Testis (tissue), 5 donors: ENCODE measurements at places on chromosomes 5 and 9.
A peak's percentile ranks its signal among the peaks of the same experiment; 100 is the strongest.

- DNase-seq = peak; percentile 82
These were observed 63.2 kb downstream of the PRRT1B start for GRCh38 chr9:131608493-131609037.

- no peak for DNase-seq
These were observed 3.0 kb downstream of the GARIN3 start for GRCh38 chr5:157162919-157163510.

DNA sequence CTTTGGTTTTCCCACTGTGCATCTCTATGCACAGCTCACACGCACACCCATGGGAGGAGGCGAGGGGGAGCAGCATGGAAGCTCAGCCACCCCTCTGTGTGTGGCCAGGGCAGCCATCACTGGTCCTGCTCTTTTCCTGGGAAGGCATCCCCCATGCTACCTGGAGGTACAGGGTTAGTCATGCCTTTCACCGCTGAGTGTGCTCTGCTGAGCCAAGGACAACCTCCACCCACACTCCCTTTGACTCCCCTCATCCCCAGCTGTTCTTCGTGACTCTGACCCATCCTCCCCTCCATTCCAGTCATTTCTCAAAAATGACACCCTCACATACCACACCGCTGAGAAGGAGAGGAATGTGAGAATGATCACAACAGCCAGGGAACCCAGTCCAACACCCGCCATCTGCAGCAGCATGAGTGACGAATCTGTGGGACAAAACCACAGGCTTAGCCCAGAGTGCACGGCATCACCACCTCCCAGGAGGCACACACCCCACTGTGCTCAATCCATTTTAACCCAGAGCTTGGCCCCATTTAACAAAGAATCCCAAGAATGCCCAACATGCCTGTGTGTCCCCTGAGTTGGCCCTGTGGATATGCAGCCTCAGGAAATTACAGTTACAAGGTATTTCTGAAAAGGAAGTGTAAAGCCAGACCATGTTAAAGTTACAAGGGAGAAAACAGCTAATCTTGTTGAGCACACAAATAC lies 133.4 kb downstream of the SUSD1 start:
- DNase-seq = no peak

DNA sequence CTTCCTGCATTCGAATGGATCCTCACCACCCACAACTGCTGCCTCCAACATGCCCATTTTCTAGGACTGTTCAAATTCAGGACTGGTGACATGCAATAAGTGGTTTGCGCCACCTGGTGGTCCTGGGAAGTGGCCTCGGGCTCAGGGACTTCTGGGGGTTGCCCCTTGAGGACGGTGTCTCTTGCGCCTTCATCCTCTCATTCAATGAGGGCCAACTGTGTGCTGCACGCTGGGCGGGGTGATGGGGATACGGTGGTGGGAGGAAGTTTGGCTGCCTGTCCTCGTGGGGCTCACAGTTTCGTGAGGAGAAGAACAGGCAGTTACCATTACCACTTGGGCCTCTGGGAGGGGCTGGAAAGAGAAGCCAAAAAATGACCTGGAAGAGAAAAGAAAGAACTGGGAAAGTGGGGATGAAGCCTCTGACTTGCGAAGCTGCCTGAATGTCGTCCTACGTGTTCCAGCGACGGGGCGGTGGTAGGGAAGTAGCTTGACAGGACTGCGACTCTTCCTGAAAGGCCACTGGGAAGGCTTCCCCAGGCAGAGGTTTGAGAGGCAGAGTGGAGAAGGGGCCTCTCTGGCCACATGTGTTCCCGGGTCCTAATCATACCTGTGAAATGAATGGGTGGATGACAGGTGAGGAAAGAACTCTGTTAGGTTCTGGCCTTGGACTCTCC lies 49.0 kb downstream of the PSD2 start:
- peak; percentile 80 for DNase-seq

DNA sequence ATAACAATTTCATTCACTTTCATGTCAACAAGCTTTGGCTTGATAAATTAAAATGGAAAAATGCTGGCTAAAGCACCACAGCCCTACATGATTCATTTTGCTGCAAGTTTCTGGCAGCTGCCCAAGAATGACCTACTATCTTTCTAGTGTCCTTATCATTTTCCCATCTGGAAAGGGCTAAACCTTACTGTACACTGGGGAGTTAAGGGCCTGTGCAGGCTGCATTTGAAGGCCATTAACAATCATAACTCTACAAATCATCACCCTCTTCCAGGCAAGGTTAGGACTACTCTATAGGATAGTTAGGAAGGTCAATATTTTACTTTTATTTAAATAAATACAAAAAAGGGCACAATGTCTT lies 579.7 kb upstream of the ZNF608 start:
- no peak for DNase-seq

GRCh38 chr9:113775749-113776148 lies 100.4 kb upstream of the ZNF618 start:
- DNase-seq = no peak

DNA sequence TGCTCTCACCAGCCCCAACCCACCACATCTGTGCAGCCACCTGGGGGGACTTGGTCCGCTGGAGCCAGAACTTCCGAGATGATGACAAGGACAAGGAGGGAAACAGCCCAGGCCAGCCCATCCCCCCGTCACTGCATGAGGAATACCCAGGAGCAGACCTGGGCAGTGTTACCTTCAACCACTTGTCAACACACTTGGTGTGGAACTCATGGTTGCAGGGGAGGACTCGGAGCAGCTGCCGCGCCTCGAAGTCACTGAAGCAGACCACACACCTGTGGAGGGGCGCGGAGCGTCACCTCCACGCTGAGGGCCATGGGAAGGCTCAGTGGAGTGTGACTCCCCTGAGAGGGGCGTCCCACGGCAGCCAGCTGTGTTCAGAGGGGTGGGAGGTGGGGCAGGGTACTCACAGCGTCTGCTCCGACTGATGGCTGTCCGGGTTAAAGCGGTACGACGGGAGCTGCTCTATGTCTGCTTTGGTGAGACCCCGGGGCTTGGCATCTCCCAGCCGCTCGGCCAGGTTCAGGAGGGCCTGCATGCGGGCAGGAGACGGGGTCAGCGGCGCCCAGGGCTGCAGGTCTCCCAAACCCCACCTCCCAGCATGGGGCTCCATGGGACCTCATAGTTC lies 8.0 kb downstream of the RNF44 start:
- DNase-seq = no peak

DNA sequence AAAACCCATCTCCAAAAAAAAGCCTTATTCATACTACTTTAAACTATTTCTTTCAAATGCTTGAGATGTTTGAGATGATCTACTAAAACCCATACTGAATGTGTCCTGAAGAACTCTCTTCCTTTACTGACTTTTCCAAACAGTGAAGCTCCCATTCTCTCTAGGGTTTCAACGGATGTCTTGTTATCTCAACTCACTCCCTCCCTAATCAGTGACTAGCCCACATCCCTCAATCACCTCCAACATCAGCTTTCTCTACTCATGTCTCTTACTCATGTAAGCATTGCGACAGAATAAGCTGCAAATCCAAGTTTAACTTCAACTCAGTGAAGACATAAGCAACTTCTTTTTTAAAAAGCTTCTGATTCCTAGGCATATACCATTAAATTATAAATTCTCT lies 42.1 kb downstream of the WDR41 start:
- DNase-seq = no peak

GRCh38 chr5:12614608-12615007 lies 710.4 kb upstream of the CTNND2 start:
- DNase-seq = no peak

DNA sequence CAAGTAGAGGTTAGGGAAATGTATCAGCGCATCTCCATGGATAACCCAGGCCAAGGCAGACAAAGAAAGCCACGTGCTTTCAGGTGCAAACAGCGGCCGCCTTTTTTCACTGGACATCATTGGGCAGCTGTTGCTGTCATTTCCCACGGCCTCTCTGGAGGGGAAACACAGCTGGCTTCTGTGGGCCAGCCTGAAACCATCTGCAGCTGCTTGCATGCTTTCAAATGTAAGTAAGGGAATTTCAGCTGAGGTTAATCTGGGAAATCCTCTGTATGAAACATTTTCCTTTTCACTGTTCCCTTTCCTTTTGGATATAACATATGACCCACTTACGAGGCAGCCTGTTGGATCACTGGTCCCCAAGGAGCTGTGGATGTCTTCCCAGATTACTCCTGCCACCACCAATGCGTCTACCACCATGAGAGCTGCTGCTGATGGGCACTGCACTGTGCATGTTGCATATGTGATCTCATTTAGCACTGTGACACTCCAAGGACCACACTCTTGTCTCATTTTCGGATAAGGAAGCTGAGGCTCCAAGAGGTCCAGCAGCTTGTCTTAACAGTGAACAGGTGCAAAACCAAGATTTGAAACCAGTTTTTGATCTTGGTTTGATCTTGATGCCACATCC lies 106.3 kb downstream of the C9orf152 start:
- no peak for DNase-seq

GRCh38 chr9:37798677-37799076 lies 1.9 kb upstream of the DCAF10 start:
- no peak for DNase-seq

GRCh38 chr5:131109540-131110255 lies 55.4 kb downstream of the HINT1 start:
- DNase-seq = peak; percentile 28

DNA sequence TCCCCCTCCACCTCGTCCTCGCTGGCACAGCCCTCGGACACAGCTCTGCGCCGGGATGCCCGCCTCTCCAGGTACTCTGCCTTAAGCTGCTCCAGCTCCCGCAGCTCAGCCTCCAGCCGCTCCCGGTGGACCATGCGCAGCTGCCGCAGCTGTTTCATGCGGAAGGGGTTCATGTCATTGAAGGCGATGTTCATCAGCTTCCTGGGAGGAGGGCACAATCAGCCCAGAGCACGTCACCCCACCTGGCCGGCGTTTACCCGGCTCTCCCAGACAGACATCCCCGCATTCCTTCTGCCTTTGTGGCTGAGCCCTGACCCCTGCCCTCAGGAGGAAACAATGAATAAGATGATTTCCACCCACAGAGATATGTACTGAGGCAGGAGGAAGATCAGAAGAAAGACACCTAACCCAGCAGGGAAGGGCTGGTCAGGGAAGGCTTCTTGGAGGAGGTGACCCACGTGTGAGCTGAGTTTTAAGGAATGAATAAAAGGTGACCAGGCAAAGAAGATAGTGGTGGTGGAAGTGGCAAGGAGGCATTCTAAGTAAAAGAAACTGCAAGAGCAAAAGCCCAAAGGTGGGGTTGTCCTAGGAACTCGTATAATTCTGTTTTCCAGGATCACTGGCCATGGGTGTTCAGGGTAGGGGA lies 7.1 kb upstream of the CORO2A start:
- no peak for DNase-seq

GRCh38 chr9:134548618-134549017 lies 93.0 kb upstream of the COL5A1 start:
- DNase-seq = no peak

- DNase-seq = peak; percentile 74
These were observed 5.4 kb upstream of the TIFAB start for GRCh38 chr5:135457424-135458071.
